ENCODE measurements at places on chromosomes 5 and 9.

- DNase-seq, result no peak
Measured at GRCh38 chr5:149313151-149313841, 32.0 kb upstream of the GRPEL2 start.

DNA sequence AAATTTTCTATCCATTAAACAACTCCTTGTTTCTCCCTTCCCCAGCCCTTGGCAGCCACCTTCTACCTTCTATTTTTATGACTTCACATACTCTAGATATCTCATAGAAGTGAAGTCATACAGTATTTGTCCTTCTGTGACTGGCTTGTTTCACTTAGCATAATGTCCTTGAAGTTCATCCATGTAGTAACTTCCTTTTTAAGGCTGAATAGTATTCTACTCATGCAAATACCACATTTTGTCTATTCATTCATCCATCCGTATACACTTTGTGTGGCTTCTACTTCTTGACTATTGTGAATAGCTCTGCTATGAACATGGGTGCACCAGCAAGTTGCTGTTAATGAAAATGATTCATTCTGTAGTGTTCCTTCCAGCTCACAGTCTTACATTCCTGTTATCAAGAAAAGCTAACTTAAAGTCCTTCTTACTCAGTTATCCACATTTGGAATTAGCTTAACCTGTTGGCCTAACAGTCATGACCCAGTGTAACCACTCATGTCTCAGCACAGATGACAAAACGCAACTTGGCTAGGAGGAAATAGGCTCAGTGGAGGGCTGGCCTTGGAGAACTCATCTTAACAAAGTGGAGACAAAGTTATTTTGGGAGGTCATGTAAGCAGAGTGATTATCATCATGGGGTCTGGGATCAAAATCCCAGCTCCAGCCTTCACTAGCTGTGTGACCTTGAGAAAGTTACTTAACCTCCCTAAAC, 129.7 kb upstream of the MAP3K1 start:
- DNase-seq, result no peak

DNA sequence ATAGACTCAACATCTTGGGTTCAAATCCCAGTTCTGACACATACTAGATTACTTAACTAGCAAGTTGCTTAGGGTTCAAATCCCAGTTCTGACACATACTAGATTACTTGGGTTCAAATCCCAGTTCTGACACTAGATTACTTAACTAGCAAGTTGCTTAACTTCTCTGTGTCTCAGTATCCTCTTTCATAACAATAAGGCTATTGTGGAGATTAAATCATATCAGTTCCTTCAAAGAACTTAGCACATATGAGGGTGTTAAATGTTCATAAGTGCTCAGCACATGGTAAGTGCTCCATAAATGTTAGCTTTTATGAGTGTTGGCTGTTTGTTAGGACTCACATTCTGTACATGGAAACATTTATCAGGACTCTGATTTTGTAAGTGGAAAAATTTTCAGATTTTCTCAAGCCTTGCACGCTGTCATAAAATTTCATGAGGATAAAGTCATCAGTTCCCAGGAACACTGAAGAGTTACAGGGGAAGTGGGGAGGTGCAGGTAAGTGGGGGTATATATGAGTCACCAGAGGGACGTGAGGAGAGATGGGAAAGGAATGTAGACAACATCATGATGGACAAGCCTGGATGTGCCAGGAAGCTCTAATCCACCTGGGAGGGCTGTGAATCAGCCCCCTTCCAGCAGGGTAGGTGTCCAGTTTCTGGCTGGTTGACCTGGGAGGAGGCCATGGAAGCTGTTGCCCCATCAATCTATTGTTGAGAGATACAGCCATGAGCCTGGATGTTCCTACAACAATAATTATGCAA, 532.2 kb upstream of the WWC1 start:
- DNase-seq, result no peak

DNA sequence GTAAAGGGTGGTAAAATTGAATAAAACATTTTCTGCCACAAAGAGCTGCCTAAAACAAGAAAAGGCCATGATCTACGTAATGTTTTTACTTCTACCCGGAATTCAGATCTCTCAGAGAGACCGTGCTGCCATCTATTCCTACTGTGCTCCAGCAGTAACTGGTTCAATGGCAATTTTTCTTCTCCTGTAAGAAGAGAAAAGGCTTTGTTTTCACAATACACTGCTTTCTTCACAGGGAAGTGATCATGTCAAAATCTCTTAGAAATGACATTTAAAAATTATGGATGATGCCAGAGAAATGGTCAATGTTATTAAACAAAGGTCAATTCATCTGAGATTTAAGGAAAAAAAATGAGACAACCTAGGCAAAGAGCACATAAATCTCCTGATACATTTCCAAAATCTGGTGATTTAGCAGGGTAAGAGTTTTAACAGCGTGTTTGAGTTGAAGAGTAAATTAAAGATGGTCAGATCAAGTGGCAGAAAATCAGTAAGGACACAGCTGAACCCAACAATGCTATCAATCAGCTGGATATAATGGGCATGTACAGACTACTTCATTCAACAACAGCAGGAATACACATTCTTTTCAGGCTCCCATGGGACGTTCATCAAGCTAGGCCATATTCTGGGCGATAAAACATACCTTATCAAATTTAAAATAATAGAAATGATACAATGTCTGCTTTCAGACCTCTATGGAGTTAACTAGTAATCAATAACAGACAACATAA, 523.1 kb downstream of the CHSY3 start:
- DNase-seq, result no peak

GRCh38 chr9:119091074-119091473, 278.2 kb downstream of the BRINP1 start:
- no peak for DNase-seq

DNA sequence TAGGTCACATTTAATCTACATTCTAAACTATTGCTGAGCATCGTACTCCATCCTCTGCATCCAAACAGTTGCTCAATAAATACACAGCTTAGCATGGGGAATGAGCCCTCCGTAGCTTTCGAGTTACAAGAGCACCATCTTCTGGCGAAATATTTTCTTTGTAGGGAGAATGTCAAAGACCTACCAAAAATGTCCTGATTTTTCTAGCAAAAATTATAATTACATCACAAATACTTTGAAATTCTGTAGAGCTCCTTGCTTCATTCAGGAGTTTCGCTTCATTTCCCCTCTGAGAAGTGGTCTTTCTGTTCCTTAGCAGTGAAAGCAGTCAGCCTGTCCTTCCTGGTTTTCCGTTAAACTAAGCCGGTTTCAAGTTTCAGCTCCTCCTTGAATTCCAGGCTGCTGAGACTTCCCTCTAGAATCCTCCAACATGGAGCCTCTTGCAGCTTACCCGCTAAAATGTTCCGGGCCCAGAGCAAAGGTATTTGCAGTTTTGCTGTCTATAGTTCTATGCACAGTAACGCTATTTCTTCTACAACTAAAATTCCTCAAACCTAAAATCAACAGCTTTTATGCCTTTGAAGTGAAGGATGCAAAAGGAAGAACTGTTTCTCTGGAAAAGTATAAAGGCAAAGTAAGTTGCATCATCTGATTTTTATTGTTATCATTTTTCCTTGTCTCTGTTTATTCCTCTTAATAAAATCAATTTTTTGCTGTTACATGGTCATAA, at the start of gene GPX8:
TSS of gene GPX8 (plus strand) at position 409 of the 730 bp plus-strand sequence. CDS start at position 431, 22 bp downstream.
- DNase-seq, result no peak

- DNase-seq, result peak; percentile 2
Measured at GRCh38 chr5:65262096-65262495, 219.6 kb downstream of the ADAMTS6 start.

DNA sequence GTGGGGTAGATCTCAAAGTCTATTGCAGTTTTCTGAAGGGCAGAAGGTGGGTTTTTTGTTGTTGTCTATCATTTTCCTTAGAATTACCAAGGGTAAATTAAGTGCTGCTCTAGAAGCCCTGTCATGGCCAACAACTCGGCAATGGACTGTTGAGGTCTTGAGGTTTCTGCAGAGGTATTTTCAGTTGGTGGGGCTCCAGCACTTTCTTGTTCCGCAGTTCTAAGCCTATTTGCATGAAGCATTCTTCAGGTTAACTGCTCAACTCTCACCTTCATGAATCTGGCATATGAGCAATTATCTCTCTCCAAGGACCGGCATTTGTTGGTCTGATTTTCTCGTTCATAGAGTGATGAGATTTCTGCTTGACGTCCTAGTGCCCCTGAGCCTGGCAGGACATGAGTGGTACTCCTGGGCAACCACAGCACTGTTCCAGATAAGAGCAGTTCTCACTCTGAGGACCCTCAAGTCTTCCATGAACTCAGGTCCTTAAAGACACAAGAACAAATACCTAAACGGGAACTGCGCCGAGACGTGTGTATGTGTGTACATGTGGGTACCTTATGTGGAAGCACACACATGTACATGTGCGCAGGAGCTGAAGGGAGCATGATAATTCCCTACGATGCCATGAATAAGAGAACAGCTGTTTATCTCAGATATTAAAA, 544.5 kb downstream of the CSNK1G3 start:
- DNase-seq, result peak; percentile 90

- DNase-seq, result peak; percentile 77
Measured at GRCh38 chr5:139638090-139638735, 9.9 kb upstream of the CXXC5 start.

- no peak for DNase-seq
Measured at GRCh38 chr9:124631326-124631725, 124.1 kb upstream of the NR5A1 start.

DNA sequence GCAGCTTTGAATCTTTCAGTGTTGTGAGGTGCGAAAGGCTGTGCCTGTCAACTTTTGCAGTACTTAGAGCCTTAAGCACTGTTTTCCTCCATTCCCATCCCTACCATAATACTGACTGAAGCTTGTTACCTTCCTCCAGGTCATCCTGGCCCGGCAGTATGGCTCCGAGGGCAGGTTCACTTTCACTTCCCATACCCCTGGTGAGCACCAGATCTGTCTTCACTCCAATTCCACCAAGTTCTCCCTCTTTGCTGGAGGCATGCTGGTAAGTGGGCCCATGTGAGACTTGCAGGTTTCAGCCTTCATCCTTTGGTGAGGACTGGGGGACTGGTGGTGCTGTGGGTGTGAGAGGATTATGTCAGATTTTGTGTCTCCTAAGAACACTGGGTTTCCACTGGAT, 1.5 kb downstream of the TMED9 start:
- DNase-seq, result no peak

Data from DMS79 (cell line).